HFFc6 (cell line): ENCODE measurements at places on chromosomes 11 and 22. TPM values are rescaled to one million over a fixed set of nuclear protein-coding genes. Genes with fewer than 3 reads are reported as not detected.

Gene LRFN4
- total RNA-seq = 36.7 to 43.4 TPM (median 38.5 TPM) in 3 replicates

Gene DCHS1
- total RNA-seq = 1.4 to 2.8 TPM (median 1.9 TPM) in 3 replicates

Gene CRYBB2
- 0.27 to 0.51 TPM (median 0.28 TPM) in 3 replicates for total RNA-seq

Gene KDELR3
- total RNA-seq = 138 and 169 TPM in 2 replicates

GRCh38 chr11:118171269-118172062 is 5.0 kb downstream of the SCN2B start:
- DNase-seq = peak; percentile 10

GRCh38 chr22:17352798-17353197 is 16.5 kb upstream of the CECR2 start:
- no peak for DNase-seq

- DNase-seq = no peak
Measured at GRCh38 chr11:95486979-95487378, 256.0 kb upstream of the SESN3 start.

DNA sequence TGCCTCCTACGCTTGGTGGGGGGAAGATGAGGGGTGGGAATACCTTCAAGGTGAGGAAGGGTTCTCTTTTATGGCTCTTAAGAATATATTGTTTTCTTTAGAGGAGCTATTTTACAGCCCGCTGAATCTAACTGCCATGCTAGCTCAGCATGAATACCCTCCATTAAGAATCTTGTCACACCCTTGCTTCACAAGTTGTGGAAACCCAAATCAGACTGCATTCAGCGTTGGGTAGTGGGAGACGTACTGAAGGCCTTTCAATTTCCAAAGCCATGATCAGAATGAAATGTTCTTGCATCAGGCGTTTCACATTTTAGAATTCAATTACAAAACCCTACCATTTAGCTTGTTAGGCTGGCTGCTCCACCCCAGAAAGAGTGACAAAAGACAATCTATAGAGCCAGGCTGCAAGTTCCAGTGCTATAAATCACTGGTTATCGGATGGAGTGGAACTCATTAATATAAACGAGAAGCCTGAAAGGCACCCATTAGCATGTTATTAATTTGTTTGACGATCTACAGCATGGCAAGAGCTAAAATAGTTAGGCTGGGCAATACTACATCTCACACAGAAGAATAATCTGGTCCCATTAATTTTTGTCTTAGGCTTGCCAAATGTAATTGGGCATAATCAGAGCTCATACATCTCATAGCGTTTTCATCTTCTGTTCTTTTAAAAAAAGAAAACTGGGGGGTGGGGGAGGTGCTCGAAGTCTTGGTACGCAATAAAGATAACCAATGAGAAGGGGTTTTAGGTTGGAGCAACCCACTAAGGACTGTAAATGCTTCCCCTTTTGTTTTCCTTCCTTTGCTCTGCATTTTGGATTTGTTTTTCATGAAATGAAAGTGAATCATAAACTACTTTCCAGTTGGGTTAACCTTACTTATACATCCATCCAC is 57.5 kb downstream of the ABTB2 start:
- DNase-seq = no peak

DNA sequence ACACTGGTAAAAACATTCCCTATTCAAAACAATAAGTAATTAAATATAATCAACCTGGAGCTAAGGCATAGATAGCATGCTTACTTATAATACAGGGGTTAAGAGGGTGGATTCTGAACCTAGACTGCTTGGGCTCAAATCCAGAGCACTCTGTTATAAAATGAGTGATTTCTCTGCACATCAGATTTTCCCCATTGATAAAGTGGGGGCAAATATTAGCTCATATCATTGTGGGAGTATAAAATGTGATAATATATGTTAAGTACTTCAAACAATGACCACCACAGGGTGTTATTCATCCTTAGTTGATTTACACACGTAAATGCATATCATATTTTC is 139.4 kb downstream of the LUZP2 start:
- no peak for DNase-seq

- DNase-seq = no peak
Measured at GRCh38 chr22:17749605-17750395, 24.5 kb downstream of the BID start.
